A549 (cell line): ENCODE measurements at places on chromosomes 16 and 17.

DNA sequence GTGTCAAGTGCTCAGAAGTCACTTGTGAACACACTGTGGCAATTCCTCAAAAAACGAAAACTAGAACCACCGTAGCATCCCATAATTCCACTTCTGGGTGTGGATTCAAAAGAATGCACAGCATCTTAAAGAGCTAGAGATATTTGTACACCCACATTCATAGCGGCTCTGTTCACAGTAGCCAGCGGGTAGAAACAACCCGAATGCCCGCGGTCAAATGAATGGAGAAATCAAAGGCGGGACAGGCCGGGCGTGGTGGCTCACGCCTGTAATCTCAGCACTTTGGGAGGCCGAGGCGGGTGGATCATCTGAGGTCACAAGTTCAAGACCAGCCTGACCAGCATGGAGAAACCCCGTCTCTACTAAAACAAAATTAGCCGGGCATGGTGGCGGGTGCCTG lies 337.5 kb downstream of the SEC14L1 start:
- no peak for DNase-seq

GRCh38 chr16:55703003-55704001 lies 47.5 kb downstream of the SLC6A2 start:
- DNase-seq, result peak; percentile 18

- no peak for DNase-seq
Measured at GRCh38 chr17:19426631-19427030, 15.6 kb downstream of the RNF112 start.

- DNase-seq, result no peak
Measured at GRCh38 chr16:21103941-21104860, 46.4 kb downstream of the DNAH3 start.

DNA sequence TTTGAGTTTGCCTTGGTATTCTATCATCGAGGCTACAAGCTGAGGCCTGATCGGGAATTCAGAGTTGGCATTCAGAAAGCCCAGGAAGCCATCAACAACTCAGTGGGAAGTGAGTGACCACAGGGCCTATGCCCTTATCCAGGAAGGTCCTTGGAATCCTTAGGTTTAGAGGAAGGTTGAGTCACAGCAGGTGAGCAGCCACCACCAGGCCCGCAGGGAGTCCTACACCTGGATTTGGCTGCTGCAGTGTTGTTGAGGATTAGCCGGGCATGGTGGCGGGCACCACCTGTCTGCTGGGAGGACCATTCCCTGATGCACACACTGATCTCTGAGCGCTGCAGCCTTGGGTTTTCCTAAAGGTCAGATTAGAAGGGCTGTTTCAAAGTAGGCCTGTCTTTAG lies 5.2 kb downstream of the ODAD4 start:
- no peak for DNase-seq

- DNase-seq, result no peak
Measured at GRCh38 chr16:86095131-86095752, 196.3 kb downstream of the IRF8 start.

DNA sequence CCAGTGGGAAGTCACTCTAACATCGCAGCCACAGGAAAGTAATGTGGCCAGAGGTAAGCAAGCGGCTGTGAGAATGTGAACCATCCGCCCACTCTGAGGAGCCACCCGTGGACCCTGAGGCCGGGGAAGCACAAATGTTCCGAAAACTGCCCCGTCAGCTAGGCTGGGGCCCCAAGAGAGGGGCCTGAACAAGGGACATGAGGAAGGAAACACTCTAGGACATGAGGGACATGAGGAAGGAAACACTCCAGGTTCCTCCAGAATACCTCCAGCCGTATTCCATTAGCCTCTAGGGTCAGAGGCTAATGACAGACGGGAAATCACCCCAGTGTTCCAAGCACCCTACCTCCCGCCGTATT lies 317 bp downstream of the TEFM start:
- peak; percentile 46 for DNase-seq

- DNase-seq, result no peak
Measured at GRCh38 chr16:85761861-85762260, 11.0 kb upstream of the C16orf74 start.
